Mesenteric fat pad (tissue), 1 donor: ENCODE measurements at places on chromosomes 3 and 15. TPM values are rescaled to one million over a fixed set of nuclear protein-coding genes. Genes with fewer than 3 reads are reported as not detected.

Gene HHLA2
- 0.32 TPM for total RNA-seq

GRCh38 chr3:44926172-44926571 lies 49.8 kb downstream of the ZDHHC3 start:
- DNase-seq, result no peak

DNA sequence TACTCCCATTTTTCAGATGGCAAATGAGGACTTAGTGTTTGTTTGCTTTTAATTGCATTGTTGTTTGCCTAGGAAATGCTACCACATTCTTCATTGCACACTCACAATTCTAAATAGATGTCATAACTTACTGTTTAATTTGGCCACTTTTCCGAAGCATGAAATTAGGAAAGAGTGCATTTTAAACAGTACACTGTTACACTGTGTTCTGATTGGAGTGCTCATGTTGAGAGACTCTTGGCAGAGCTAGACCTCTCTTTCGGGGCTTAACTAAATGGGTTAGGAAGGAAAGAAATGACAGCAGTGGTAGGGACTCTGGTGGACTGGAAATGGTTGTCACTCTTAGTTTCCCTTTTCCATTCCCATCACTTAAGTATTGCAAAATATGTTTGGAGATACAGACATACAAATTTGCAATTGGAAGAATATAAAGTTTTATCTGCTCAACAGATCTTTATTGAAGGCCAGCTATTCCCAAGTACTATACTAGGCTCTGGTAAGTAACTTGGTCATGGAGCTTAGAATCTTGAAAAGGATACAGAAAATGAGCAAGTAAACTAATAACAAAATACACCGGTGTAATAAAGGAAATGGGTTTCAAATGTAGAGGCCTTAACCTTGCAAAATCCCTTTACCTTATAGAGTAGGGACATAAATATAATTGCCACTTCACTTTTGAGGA lies 90.2 kb downstream of the DCUN1D1 start:
- DNase-seq, result no peak

GRCh38 chr3:151837057-151837456 lies 23.1 kb downstream of the AADAC start:
- DNase-seq, result no peak

Gene IL20RB
- 3.6 TPM for total RNA-seq

- no peak for DNase-seq
These were observed 6.7 kb downstream of the CMTM8 start for GRCh38 chr3:32245200-32245599.

DNA sequence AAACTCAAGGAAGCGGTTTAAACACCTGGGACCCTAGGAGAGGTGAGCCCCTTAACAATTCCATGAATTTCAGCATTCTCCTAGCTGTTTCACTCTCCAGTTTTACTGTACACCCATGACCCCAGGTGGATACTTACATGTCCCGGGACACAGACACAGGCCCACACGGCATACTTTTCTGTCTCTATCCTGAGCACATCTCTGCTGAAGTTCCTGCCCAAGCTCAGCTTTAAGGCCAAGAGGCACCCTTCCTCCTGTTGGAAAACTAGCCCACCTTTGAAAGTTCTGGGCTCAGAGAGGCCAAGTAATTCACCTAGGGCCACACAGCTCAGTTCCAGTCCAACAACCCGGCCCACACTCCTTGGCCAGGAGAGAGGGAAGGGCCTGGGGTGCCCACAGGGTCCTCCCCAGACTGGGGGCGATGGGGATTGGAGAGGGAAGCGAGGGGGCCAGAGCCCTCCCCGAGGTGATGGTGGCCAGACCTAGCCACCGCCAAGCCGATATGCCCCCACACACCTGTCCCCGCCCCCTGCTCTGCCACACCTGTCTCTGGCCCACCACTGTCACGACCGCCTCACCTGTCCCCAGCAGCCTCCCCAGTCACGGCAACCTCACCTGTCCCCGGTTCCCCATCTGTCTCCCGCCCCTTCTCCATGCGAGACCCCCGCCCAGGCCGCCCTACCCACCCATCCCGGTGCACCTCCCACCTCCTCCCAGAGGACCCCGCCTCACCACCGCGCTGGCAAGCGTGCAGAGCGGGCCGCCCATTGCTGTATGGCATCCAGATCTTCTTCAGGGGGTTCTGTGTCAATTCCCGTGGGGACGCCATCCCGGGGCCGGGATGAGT lies 431 bp downstream of the PFKFB4 start:
- no peak for DNase-seq

DNA sequence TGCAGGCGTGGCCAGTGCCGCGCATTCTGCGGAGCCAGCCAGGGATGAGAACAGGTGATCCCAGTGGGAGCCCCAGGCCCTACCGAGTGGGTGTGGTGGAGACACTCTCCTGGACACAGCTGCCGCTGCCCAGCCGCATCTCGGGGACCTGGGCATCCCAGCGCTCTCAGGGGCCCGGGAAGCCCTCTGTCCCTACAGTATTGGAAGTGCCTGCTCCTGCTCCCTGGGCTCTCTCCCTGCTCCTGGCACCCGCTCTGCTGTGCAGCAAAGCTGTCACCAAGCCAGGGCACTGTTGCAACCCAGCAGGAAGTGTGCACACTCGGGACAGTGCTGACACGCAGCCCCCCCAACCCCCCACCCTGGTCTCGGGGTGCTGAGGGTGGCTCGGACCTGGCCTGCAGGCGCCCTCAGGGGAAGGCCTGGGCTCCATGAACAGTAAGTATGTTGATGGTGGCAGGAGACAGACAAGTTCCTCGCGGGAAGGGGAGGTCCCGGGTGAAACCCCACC lies 1177.4 kb upstream of the GBE1 start:
- peak; percentile 69 for DNase-seq

Gene DUOXA1
- 1.8 TPM for total RNA-seq

- DNase-seq, result no peak
These were observed 27.2 kb downstream of the LRRC2 start for GRCh38 chr3:46538803-46539442.

DNA sequence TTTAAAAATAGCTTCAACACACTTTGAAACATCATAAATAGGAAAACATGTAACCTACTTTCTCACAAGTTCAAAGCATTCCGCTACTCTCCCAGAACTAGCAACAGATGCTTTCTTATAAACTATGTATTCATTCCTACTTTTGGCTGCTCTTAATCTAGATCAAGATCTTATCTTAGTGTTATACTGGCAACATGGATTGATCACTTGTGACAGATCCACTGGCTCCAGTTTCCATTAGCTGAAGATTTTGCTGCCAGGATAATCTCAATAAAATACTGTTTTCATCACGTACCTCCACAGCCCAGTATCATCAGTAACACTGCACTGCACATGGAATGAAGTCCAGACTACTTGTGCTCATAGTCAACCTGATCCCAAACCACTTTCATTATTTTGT lies 491.7 kb upstream of the AGTR1 start:
- no peak for DNase-seq

DNA sequence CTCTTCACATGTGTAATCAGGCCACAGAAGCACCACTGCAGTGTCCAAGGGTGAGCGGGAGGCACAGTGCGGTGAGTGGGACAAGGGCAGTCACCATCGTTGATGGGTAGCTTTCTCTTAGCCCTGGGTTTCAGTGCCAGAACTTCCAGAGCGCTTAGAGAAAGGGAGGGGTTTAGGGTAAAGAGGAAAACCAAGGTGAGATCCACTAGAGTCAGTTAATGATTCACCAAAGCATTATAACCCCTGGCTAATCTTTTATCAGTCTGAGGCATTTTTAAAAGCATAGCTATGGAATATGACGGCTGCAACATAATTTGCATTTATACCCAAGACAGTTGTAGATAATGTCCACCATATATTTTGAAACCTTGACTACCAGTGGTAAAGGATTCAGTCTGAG lies 94.8 kb downstream of the SHQ1 start:
- DNase-seq, result no peak

DNA sequence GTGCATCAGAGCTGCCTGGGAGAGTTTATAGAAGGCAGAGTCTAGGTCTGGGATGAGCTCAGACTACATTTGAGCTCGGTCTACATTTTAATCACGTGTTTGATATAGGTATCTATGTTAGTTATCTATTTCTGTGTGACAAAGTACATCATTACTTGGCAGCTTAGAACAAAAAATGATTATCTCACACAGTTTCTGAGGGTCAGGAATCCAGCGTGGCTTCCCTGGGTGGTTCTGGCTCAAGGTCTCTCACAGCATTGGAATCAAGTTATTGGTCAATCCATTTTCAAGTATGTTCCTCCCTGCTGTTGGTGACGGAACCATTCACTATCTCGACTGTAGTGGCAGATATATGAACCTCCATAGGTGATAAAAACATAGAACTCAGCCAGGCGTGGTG lies 71.7 kb downstream of the ABHD5 start:
- peak; percentile 16 for DNase-seq

DNA sequence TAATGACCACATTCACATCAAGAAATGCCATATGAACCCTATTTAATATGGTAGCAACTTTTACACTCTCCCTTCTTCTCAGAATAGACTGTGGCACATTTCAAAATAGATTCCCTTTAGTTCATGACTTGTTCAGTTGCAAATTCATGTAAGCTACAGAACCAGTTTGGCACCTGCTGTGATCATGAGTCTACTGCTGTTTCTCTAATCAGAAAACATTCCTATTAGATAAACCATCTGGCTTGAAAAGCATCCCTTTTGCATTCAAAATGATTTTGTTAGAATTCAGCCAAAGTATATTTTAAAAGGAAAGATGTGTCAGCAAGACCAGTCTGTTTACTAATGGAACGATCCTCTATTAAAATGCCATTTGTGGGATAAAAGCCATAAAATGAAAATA lies 304.4 kb downstream of the BCHE start:
- DNase-seq, result no peak

DNA sequence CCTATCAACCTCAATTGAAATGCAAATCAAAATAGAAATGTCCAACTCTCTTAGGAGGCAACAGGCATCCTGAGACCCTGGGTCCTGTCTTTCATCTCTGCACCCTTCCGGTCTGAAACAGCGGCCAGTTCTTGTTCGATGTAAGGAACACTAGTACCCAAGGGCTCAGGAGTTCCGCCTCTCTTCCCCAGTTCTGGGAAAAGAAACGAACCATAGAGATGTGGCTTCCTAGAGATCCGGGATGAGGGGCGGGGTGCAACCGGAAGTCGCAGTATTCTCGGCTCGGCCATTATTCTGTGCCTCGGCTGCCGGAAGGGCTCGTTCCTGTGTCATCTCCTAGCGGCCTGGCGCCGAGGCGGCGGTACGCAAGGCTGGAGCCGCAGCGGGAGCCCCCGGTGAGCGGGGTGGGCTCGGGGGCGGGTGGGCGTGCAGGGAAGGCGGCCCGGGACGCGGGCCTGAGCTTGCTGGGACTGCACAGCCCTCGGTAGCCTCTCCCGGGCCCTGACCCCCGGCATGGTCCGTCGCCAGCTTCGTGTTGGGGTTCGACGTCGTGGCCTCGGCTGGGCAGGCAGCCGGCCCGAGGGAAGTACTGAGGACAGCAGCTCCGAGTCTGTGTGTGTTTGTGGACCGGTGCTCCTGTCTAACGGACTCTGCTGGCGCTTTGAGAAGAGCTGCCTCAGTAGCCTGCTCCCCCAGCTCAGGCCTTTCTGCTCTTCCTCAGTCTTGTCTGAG lies at the start of gene ZNF197:
TSS of gene ZNF197 (plus strand) at position 288 of the 732 bp plus-strand sequence. CDS start 4,119 bp downstream, outside the sequence.
- peak; percentile 92 for DNase-seq

Gene GTPBP8
- total RNA-seq, result 8.6 TPM

Gene ABHD14A
- total RNA-seq, result 17.7 TPM

Gene CFAP20DC
- total RNA-seq, result not detected

GRCh38 chr3:136819392-136819730 lies 435 bp downstream of the SLC35G2 start:
- DNase-seq, result no peak

DNA sequence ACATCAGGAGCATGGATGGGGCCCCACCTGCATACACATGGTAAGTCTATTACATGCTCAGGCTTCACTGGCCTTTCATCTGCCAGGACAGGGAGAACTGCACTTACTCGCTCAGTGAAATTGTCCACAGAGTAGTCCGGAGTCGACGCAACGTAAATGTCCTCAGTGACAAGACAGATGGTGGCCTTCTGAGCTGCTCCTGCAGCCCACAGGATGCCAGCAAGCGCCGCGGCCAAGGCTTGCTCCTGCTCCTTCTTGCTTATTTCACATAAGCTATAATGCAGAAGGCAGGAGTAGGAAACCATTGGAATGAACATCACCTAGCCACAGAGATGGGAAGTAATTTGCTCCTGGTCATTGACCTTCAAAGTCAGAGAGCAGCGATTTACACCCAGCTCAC lies 14.4 kb downstream of the MINDY4B start:
- no peak for DNase-seq

DNA sequence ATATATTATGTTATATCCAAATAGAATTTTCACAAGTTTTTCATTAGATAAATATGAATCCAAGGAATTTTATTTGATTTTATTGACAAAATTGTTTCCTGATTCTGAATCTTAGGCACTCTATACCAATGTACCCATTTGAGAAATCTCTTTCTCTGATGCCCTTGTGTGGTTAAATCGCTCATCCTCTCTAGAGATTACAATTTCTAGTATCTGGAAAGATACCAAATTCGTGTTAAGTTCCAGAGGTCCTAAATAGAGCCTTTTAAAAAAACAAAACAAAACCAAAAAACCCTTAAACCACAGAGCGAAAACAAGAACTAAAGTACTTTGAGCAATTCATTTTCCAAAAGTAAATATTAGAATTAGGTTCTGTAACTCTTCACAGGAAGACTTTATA lies 20.0 kb downstream of the SATB1 start:
- DNase-seq, result no peak

DNA sequence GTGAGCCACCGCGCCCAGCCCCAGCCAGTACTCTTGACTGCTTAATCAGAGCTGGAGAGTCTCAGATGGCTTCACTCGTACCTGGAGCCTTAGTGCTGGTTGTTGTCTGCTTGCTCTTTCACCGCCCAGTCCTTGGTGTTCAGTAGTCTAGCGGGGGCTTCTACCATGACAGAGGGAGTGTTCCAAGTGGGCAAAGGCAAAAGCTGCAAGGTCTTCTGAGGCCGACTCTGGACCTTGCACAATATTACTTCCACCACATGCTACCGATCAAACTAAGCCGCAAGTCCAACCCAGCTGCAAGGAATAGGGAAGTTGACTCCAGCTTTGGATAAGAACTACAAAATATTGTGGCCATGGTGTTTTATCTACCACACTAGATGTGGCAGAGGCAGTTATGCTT lies 6.6 kb downstream of the PARL start:
- DNase-seq, result no peak

GRCh38 chr3:195451373-195452015 lies 8.7 kb upstream of the ACAP2 start:
- DNase-seq, result no peak

Gene AP3S2
- 27.3 TPM for total RNA-seq

- no peak for DNase-seq
These were observed 195.5 kb downstream of the BCHE start for GRCh38 chr3:165641569-165642310.

DNA sequence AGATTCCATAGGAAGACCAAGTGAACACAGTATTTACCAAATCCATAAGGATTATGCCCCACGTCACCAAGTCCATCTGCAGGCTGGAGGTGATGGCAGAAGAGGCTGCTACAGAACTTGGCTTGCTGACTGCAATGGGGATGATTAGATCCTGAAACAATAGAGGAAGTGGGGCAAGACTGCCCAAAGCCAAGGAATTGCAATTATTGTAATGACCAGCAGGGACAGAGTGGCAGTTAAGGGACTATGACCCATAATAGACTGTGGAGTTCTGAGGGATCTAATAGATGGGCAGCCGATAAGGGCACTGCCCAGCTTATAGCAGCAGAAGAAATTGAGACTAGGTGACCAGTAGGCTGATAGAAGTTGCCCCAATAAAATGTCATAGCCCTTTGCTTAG lies 108.4 kb downstream of the MINAR1 start:
- DNase-seq, result no peak

- no peak for DNase-seq
These were observed 96.8 kb downstream of the TUSC7 start for GRCh38 chr3:116806351-116806750.

GRCh38 chr3:101066711-101067129 lies 73.5 kb upstream of the ABI3BP start:
- no peak for DNase-seq

- DNase-seq, result no peak
These were observed 1.3 kb upstream of the DENND6A start for GRCh38 chr3:57694146-57694545.
